Memory B cell (primary cell): ENCODE measurements at places on chromosomes 11 and 22.

DNA sequence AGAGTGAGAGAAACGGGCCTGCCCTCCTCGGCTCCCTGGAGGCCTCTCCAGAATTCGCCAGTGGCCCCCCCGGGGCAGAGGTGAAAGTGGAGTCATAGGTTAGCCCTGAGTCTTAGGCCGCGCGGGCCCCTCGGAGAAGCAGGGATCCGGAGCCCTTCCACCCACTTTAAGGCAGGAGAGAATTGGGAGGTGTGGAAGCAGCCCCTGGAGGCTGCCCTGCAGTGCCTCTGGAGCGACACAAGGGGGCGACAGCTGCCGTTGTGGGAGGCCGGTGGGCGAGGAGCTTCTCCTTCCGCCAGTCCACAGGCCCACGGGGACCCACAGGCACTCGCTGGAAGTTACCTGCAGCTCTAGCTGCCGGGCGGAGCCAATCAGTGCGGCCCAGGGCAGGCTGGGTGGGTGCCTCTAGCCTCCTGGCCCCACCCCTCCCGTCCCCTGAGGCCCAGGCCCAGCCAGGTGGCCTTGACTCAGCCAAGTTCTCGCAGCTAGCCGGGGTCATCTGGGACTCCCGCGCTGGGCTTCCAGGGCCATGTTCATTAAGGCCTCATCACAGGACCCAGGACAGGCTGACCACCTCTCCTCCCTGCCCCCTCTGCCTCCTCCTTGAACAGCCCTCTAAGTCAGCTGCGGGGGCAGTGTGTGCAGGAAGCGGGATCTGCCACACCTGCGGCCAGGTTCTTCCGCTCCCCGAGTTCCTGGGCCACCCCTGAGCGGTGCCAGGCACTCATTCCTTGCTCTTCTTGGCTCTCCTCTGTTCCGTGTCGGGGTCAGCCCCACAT lies 5.0 kb downstream of the DGKZ start:
- DNase-seq = no peak

DNA sequence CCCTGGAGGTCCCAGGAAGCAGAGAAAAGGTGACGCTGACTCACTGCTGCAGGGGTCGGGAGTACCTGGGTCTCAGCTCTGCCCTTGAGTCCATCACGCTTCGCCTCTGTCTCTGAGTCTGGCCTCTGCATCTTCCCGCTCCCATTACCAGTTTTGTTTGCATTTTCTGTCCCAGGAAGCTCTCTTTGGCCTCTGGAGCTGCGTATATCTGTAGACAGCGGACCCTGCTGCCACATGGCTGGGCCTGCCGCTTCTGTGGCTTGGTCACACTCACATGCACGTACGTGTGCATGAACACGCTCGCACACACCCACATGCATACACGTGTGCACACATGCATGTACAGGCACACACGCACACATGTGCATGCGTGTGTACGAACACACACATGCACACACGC lies 20.8 kb upstream of the APOBEC3A start:
- DNase-seq = no peak

- DNase-seq = no peak
Observed at GRCh38 chr11:14538271-14538925, 18.2 kb upstream of the PSMA1 start.

GRCh38 chr22:26534874-26535602 lies 22.8 kb upstream of the TFIP11 start:
- DNase-seq = no peak

DNA sequence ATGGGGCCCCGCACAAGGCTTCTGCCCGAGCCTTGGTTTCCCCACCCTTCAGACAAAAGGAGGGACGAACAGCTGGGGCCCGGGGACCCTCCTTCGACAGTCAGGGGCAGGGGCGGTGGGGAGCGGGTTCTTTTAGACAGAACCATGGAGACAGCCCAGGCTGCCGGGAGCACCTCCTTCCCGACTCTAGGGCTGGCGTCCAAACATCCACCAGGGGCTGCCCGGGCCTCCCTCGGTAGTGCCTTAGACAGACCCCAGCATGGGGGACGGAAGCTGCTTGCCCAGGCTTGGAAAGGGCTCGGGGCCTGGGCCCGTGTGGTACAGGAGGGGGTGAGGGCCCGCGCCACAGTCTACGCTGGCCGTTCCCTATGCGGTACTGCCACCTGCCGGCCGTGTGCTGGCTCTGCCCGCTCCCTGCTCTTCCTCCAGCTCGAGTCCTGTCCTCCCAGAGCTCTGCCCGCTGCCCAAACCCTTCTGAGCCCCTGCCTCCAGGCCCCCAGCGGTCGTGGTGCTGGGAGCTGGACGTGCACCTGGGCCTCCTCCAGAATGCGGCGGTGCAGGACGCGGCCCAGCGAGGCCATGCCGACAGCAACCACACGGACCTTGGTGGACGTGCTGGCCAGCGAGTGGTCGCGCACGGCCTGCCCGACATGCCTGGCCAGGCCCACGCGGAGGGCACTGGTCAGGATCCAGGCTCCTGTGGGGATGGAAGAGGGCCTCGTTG lies 20.1 kb downstream of the TSSC4 start:
- peak; percentile 72 for DNase-seq

DNA sequence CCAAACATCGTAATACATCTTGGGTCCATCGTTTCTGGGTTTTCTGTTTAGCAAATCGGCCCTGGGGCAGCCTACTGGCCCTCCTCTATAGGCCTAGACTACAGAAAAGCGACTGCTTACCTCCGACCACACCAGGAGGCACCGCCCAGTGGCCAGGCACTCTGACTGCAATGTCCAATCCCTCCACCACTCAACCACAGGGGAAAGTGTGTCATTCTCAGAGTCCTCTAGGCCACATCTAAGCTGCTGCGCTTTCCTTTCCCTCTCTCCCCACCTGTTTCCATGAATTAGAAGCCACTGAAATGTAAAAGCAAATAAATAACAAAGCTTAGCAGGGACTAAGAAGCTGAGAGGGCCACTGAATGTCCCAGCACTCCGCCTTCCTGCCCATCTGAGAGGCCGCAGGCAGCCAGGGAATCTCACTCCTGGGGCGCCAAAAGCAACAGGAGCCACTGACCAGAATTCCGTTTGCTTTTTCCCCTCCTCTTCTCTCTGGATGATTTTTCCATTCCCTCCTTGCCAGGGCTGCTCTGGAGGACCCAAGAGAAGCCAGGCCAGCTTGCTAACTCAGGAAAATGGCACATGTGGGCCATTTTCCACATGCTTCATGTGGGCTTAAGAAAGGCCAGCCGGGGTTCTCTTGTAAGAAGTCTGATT lies 50.1 kb upstream of the FLI1 start:
- DNase-seq = no peak

DNA sequence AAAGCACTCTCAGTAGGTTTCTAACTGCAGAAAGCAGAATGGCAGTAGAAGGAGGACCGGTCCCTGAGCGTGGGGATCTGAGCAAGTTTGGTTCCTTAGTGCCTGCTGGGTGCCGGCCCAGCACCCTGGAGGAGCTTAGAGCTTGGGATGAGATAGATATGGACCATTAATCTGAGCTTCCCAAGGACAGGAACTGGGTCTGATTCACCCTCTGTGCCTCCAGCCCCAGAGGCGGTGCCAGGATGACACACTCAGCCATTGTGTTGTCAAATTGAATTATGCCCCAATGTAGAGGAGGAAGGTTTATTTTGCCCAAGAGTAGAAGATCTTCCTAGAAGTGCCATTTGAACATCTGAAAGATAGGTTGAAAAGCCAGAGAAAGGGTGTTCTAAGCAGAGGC lies 4.3 kb downstream of the ZC3H7B start:
- no peak for DNase-seq

- no peak for DNase-seq
Observed at GRCh38 chr11:32307471-32307870, 127.9 kb downstream of the WT1 start.

DNA sequence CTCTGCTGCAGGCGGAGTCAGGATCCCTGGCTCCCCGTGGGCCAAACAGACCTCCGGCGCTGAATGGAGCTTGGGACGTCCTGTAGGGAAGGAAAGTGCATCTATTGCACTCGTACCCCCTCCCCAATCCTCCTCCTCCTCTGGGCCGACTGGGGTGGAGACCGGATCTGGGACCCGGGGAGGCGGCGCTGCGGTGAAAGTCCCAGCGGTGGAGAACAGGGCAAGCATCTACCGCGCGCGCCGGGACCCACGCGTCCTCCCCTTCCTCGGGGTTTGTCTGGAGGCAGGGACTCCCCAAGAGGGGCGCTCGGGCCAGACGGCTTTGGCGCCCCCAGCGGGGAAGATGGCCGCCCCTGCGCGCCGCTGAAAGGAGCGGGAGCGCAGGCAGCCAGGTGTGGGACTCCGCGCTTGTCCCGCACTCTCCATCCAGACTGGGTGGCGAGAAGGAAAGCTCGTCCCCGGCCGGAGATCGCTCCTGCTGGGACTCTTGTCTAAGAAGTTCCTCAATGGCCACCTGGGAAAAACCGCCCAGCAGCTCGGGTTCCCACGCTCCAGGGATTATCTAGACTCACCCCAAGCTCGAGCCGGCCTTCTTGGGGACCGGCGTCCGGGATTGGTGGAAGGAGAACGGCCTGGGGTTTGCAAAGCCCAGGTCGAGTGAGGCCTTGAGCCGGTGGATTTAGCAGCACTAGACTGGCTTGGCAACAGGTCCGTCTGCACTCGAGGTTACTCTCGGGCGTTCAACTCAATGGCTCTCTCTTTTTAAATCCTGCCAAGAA lies 718 bp downstream of the FADS2 start:
- DNase-seq = peak; percentile 49

- DNase-seq = no peak
Observed at GRCh38 chr22:48238966-48239365, 1476.5 kb downstream of the TBC1D22A start.

DNA sequence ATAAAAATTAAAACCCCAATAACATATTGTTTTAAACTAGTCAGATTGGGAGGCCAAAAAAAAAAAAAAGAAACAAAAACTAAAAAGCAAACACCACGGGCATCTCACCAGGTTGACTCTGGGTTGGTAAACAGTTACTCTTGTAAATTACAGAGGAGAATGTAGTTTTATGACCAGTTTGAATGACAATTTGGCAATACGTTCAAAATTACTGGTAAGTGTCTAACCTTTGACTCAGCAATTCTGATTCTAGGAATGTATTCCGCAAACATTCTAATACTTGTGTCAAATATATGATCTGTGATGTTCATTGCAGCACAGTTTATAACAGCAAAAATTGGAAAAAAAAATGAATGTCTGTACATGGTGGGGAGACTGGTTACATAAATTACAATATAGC lies 1376.0 kb downstream of the TBC1D22A start:
- DNase-seq = no peak

- DNase-seq = no peak
Observed at GRCh38 chr22:25358421-25359170, 139.2 kb downstream of the CRYBB2 start.

DNA sequence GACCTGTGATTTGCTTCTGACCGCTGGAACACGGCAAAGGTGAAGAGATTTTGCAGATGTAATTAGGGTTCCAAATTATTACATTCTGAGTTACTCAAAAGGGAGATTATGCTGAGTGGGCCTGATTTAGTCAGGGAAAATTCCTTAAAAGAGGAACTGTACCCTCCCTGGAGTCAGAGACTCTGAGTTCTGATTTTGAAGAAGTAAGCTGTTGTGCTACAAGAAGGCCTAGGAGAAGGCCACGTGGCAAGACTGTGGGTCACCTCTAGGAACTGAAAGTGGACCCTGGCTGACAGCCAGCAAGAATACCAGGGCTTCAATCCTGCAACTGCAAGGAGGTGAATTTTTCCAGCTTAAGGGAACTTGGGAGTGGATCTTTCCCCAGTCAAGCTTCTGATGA lies 45.3 kb downstream of the CHRDL2 start:
- DNase-seq = no peak

DNA sequence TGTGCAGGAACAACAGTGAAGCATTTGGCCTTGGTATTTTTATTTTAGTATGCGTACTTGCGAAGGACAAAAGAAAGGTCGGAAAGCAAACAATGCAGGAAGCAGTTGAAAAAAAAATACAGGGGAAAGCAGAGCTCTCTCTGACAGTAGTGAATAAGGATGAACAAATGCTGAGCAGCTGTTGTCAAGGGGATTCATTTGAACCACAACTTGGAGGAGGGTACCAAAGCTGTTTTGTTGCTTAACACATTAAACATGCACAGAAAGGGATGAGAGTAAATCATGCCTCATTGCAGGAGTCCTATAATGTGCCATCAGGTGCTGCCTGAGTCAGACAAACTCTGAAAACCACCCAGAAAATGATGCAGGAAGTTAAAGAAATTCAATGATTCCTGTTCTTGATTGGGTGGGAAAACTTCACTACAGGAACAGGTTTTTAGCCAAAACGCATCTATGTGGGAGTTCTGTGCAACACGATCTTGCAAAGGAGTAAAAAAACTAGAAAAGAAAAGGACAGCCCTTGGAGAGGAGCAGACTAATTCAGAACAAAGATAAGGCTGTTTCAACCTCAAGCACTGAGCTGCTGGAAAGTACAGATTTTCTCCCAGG lies 2113.5 kb downstream of the LRRC4C start:
- no peak for DNase-seq

- DNase-seq = no peak
Observed at GRCh38 chr11:45857961-45858474, 10.7 kb downstream of the CRY2 start.

DNA sequence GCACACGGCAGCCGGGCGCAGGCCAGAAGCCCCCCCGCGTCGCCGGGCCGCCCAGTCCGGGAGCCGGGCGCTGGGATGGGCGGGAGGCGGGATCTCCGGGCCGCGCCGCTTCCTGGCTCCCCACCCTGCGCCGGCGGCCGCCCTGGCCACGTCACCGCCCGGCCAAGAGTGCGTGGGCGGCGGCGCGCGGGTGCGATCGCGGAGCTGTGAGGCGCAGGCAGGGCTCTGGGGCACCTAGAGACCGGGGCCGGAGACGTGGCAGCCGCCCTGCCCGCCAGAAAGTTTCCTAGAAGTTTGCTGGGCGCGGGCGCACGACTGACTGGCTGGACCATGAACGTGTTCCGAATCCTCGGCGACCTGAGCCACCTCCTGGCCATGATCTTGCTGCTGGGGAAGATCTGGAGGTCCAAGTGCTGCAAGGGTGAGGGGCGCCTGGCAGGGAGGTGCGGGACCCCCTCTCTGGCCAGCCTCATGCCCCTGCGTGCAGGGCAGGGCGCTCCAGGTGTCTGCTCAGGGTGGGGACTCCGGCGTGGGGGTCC lies at the start of gene KDELR3:
Gene KDELR3, plus strand, starts transcription at position 193 of the 539 bp plus-strand sequence. Its CDS starts 138 bp downstream, at position 331.
- no peak for DNase-seq

DNA sequence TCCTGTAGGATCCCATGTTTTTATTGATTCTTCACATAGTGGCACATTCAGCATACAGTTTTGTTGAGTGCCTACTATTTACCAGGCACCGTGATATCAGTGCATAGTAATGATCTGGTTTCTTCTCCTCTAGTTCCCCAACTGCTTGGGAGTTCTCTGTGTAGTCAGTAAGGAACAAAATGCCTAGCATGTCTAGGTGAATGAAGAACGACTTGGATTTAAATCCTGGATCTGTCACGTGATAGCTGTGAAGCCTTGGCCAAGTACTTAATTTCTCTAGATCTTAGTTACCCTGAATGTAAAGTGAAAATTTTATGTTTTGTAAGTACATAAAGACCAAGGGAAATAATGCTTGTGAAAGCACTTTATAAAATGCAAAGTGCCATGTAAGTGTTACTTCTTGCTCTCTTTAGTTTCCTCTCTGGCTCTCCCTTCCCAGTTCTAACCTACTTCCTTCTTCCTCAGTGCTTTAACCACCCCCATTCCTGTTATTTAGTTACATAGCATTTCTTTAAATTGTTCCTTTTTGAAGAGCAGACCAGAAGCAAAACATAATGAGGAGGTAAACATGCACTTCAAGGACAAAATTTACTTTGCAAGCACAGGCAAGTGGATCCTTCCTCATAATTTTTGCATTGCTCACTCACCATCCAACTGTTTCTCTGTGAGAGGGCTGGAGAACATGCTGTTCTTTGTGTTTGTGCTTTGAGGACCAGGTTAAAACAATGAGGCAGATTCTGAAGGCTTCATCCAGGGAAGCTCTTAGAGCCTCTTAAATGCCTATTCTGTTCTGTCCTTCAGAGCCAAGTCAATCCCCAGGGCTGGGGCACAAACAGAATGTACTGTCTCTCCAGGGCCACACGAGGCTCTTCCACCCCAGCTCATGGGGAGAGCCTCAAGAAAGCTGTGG lies 353.9 kb upstream of the TENM4 start:
- DNase-seq = no peak
